ENCODE measurements at places on chromosomes 2 and 18. TPM values are rescaled to one million over a fixed set of nuclear protein-coding genes. Genes with fewer than 3 reads are reported as not detected.
A peak's percentile ranks its signal among the peaks of the same experiment; 100 is the strongest.

- DNase-seq, result peak; percentile 64
Measured at GRCh38 chr18:49813069-49813318, 339 bp downstream of the ACAA2 start.

- no peak for DNase-seq
Measured at GRCh38 chr2:5703166-5703565, 11.0 kb downstream of the SOX11 start.

Gene TRIM43B
- polyA plus RNA-seq, result not detected

Gene CXCR4
- 140 TPM for polyA plus RNA-seq

DNA sequence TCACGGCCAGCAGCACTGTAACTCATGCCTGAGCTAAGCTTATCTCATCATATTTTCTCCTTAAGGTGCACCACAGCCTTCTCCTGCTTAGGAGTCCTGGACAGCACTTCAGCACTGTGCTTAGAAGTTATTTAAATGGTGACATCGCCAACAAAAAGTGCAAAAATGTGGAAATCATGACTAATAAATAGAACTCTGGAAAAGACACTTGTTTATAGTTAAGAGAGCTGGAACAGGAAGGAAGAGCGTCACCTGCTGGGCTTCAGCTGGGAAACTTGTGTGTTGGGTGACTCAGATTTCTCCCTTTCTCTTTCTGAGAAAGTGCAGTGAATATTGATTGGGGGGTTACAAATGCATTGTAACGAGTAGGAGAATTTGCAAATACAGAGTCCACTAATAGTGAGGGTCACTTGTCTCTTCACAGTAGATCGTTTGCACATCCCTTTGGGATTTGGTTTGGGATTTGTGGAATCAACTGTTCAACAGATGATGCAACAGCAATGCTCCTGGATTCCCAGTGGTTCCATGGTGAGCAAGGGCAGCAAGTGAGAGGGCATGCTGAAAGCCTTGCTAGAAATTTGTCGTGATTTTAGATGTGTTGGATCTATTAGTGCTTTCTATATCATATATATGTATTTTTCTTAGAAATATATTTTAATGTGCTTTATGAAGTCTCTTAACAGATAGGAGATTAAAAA lies 84.2 kb downstream of the DOK6 start:
- no peak for DNase-seq

Gene CFAP221
- polyA plus RNA-seq, result not detected

Gene UGT1A8
- not detected for polyA plus RNA-seq

DNA sequence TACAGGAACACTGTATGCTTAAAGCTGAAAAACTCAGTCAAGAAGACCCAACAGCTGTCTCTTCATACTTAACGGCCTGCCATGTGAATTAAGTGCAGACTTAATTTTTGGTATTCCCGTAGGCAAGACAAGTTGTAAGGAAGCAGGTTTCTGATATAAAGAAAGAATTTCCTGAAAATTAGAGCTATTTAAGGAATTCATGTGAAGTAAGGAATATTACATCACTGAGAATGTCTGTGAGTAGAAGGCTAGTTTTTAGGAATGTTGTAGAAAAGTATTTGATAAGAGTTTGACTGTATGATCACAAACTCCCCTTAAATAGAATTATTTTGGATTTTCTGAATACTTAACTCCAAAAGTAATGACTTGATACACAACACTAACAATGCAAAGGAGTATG lies 51.0 kb downstream of the WDR33 start:
- no peak for DNase-seq

DNA sequence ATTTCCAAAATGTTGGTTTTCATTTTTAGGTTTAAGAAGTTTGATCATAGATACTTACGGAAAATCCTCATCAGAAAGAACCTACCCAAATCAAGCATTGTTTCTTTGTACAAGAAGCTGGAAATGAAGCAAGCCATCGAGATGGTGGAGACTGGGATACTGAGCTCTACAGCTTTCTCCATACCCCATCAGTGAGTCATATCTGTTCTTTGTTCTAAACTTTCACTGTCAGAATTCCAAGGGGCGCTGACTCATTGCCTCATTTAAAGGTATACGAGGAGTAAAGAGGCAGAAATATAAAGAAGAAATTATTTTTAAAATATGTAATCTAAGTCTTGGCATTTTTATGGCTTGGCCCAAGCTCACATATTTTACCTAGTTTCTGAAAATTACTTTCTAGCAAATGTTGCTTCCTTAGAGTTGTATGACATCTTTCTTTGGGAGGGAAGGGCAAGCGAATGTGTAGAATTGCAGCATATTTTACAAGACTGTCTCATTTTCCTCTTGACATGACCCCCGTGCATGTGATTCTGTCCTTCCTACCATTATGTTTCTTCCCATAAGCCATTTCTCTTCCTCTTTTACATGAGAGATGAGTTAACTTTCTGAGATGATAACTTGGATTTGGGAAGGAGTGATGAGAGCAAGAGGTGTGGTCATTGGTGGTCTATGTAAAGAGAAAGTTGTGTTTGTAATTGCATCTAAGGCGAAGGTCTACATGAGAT lies 41.2 kb downstream of the SLC9A4 start:
- DNase-seq, result no peak

Gene SERPINB13
- polyA plus RNA-seq, result not detected

DNA sequence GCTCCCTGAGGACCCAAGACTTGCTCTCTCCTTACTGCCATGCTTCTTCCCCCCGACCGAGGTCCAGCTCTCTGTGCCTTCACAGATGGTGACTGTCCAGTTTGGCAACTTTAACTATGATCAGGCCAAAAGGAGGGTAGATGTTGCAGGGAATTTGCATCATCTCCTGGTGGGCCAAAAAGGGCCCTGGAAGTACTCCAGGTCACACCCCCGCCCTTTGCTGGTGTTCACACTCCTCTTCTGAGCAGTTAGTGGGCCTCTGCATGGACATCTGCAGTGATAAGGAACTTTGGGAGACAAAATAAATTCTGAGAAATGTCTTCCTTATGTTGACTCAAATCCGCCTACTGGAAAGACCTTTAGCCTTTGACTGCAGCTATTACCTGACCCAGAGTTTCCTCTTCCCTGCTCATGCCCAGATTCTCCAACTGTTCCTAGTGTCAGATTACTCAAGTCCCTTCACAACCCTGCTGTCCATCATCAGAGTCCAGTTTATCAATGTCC lies 234.4 kb downstream of the LOXHD1 start:
- DNase-seq, result no peak

GRCh38 chr2:127407091-127407490 lies 11.1 kb upstream of the PROC start:
- DNase-seq, result no peak

GRCh38 chr2:70919672-70920366 lies 15.9 kb upstream of the ATP6V1B1 start:
- DNase-seq, result peak; percentile 54

Gene GAREM2
- polyA plus RNA-seq, result 0.08 TPM

DNA sequence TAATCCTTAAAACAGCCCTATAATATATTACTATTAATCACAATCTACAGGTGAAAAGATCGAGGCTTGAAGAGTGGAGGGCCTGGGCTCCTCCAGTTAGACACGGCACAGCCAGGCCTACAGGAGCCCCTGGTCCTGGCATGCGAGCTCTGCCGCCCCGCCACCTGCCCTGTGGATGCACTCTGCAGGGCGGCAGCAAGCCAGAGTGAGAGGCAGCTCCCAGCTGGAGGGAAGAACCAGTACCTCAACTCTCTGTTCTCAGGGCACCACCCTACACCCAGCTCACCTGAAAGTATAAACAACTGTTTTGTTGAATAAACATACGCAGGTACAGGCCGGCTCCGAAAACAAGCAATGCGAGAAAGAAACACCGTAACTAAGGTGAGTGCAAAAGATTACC lies 34.6 kb downstream of the EIPR1 start:
- DNase-seq, result no peak

Gene RMC1
- polyA plus RNA-seq, result 30.1 TPM

GRCh38 chr2:221675201-221675908 lies 103.3 kb upstream of the EPHA4 start:
- no peak for DNase-seq

DNA sequence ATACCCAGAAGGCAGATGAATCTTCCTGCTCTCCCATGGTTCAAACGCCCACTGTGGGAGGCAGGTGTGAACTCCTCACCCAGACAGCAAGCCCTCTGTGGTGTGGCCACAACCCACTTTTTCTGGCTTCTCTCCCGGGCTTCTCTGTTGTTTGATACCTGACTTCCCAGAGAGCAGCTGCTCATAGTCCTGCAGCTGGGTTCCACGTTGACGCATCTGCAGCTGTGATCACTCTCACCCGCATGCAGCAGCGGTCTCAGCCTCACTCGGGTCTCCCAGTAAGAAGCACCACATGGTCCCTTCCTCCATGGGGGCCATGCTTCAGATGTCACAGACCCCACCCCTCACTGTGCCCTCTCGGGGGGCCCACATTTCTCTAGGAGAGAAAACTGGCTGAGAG lies 3.5 kb downstream of the ASPRV1 start:
- DNase-seq, result peak; percentile 1

Gene FOXI3
- not detected for polyA plus RNA-seq

Measured in CD14-positive monocyte (primary cell).